ENCODE measurements at places on chromosomes 3 and 15.
A peak's percentile ranks its signal among the peaks of the same experiment; 100 is the strongest.

DNA sequence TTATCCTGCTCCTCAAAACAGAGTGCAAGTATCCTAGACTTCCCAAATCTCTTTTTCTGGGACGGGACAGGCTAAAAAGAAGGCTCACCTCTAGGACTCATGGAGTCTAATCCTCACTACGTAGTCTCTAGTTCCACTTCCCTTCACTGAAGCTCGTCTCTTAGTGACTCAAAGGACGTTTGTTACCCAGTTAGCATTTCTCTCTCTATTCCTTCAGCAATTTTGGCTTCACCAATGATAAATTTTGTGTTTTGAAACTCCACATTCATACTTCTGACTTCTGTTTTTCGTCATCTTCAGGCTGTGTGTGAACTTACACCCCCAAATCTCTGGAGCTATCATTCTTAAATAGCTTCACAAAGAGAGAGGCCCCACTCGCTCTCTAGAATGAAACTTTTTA lies 627.1 kb downstream of the NAALADL2 start:
- DNase-seq: no peak

GRCh38 chr3:111568355-111568754 lies 26.4 kb downstream of the CD96 start:
- no peak for DNase-seq

DNA sequence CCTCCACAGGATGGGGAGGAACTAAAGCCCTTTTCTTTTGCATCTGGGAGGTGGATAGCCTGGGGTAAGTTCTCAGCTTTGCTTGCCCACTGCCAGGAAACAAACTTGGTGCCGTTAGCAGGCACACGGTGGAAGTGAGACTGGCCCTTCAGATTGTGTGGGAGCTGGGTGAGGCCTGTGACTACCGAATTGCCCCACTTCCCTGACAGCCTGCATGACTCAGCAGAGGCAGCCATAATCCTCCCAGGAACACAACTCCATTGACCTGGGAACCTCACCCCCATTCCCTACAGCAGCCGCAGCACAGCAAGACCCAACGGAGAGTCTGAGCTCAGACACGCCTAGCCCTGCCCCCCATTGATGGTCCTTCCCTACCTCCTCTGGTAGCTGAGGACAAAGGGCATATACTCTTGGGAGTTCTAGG lies 282.6 kb downstream of the KLF13 start:
- no peak for DNase-seq

DNA sequence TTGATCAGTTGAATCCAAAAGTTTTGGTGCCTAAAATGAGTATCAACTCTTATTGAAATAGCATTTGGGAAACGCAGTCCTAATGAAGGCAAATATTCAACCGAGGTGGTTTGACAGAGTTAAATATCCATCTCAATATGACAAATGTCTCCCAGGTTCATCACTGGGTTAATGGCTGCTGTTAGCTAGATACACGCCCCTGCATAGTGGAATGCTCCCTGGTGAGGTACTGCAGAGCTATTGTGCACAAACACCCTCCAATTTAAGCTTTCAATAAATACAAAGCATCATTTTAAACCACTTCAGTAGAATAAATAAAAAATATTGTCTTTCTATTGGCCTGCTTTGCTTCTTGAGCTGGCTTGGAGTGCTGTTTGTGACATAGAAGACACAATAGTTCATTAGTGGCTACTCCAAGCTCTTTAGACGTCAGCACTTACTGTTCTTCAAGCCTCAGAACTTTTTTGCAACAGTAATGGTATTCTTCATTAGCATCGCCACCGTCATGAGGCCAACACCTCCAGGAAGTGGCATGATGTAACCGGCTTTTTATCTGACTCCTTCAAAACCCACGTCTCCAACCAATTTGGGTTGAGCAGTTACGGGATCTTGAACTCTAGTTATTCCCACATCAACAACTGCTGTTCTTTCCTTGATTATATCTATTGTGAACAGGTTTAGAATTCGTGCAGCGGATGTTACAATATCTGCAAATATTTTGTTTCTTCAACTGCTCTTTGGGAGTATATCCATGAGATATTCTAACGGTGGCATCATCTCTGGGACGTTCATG lies 1159.6 kb upstream of the EPHA6 start:
- no peak for DNase-seq

GRCh38 chr3:181899702-181900101 lies 188.0 kb downstream of the SOX2 start:
- peak; percentile 77 for DNase-seq

GRCh38 chr3:2578560-2578959 lies 479.9 kb downstream of the CNTN4 start:
- no peak for DNase-seq

DNA sequence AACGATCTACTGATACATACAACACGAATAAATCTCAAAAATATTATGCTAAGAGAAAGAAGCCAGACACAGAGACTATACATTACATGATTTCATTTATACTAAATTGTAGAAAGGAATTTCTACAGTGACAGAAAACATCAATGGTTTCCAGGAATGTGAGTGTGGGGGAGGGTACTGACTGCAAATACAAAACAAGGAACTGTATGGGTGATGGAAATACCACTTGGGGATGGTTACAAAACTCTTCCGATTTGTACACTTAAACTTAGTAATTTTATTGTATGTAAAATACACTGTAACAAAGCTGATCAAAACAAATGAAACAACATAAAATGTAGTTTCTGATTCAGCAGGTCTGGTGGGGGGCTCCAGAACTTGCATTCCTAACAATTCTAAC lies 45.8 kb upstream of the IP6K2 start:
- DNase-seq: no peak

DNA sequence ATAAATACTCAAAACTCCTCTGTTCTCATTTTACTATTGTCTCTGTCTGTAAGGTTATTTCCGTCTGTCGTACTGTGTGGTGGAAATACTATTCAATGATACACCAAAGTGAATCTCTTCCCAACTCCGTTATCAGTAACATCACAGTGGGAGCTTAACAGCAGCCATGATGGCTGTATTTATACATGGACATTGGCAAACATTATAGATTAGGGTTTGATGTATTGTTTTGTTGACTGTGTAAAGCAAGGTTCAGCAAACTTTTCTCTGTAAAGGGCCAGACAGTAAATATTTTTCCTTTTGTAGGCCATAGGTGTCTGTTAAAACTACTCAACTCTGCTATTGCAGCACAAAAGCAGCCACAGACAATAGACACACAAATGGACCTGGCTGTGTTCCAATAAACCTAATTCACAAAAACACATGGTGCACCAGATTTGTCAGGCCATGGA lies 23.2 kb downstream of the LIPC start:
- DNase-seq: no peak

DNA sequence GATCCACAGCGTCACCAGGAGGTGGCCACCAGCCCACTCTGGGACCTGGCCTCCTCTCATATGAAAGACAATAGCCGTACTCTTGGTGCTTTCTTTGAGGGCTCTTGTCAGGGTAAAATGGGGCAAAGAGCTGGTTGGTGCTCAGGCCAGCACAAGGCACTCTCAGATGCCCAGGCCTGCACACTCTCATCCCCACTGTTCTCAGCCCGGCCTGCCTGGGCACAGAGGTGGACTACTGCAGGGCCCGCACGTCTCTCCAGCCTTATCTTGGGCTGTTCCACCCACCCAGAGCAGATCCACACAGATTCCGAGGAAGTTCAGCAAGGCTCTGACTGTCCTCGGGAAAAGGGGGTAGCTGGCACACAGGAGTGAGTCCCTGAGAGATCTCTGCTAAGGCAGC lies 122.8 kb upstream of the PRR20G start:
- no peak for DNase-seq

DNA sequence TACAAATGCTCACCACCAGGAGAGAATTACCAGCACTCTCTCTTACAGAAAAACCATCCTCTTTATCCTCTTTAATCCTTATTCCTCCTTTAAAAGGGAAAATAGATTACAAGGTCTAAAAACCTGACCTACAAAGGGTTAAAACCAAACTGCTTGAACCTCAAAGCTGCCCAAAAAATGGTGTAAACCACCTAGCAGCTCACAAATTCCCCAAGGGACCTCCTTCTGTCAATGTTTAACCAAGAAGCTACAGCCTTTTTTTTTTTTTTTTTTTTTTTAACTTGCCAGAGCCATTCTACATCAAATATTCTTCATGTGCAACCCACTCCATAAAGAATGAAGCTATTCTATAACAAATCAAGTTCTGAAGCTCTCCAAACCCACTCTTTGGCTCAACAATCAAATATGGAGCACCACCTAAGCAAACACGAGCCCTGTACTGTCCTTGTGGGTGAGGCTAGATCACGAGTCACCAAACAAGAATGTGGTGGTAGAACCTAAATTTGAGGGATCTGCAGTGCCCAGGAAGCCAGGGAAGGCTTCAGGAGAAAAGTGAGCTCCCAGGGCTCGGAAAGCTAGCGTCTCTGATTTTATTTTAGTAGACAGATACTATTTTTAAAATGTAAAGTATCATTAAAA lies 20.1 kb downstream of the OSBPL10 start:
- peak; percentile 70 for DNase-seq

DNA sequence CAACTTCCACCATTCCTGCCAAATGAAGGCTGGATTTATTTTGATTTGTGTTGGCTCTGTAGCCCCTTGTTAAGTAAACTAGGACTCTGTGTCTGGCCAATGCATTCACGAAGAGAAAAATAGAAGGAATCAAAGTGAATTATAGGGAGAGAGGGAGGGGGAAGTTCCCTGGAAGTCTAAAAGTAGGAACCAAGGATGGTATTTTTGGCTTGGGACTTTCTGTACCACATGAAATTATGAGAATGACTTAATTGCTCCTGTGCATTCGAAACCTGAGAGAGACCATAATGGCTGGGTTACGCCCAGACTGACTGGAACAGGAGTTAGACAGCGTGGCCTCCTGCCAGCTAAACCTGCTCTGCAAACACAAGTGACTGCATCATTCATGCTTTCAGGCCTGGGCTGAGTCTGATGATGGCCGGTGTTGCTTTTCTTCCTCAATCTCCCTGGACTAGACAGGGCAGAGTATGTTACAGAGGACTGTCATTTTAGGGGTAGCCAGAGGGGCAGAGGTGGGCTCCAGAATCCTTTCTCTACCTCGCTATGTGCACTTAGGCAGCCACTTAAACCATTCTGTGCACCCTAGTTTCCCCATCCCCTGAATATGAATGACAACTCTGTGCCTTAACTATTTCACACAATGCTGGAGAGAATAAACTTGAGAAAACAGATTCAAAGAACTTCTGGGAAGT lies 58.9 kb downstream of the MYO1E start:
- peak; percentile 73 for DNase-seq

DNA sequence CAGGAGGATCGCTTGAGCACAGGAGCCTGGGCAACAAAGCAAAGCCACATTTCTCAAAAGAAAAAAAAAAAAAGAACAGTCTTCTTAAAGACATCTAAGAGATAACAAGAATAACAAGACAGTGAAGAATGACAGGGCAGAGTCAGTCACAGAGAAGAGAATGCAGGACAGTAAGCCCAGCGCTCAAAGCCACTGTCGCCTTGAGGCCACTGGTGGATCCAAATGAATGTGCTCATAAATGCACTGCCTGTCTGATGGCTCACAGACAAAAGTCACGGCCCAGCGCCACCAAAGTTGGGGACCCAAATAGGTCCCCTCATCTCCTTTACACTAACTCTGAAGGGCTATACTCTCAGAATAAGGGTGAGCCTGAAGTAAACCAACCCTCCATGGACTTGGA lies 52.3 kb downstream of the FAM174B start:
- DNase-seq: no peak

DNA sequence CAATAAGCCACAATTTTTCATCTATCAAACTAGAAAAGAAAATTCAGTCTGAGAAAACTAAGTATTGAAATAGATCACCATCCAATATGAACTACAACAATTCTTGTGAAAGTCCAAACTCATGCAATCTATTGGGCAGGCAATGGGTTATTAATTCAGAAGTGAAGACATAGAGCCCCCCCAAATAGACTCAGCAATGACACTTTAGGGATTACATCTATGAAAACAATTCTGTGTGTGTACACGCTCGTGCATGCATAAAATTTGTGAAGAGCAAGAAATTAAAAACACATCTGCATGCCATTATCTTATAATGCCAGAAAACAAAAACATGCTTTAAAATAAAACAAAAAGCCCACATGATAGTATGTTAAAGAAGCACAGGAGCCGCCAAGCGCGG lies 151.3 kb downstream of the NR1I2 start:
- no peak for DNase-seq

Data from astrocyte of the spinal cord (primary cell).